ENCODE measurements at places on chromosomes 5 and 9.

DNA sequence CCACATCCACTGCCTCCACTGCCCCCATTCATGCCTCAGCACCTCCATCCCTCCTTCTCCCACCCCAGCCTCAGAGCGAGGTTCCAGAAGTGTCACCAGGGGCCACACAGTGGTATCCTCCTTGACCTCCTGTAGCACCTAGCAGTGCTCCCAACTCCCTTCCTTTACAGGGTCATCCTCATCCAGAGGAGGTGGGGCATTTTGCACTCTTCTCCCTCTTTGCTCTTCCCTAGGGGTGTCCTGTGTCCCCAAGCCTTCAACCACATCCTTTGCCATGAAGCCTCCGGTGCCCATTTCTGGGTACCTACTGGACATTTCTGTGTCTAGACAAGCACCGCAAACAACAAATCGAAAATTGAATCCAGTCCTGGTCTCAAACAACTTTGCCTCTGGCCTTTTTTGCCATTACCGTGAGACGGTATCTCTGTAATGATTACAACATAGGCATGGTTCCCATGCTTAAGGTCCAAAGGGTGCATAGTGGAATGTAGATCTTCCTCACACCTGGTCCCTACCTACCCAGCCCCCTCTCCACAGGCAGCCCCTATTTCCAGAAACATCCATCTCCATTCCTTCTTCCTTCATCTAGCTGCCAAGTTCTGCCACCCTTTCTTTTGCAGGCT lies 17.6 kb downstream of the WWC1 start:
- no peaks in the 10 kb centered on the region for H3K36me3 ChIP-seq
- H3K4me1 ChIP-seq, result no peaks in the 10 kb centered on the region
- H3K4me3 ChIP-seq, result no peak overlapping the region
- H3K27me3 ChIP-seq, result no peaks in the 10 kb centered on the region

DNA sequence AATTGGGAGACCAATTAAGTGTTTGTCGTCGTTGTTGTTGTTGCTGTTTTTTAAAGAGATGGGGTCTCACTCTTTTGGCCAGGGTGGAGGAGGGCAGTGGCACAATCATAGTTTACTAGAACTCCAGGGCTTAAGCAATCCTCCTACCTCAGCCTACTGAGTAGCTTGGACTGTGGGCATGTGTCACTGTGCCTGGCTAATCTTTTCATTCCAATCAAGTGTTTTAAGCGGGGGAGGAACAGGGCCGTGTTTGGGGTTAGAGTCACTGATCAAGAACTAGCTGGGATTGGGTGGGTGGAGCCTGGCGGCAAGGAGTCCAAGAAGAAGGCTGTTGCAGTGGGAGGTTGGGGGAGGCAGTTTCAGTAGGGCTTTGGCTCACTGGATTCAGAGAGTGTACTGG lies 13.8 kb downstream of the SNX30 start:
- no peaks in the 10 kb centered on the region for H3K36me3 ChIP-seq
- no peaks in the 10 kb centered on the region for H3K27me3 ChIP-seq
- H3K4me1 ChIP-seq, result peaks cover 12% of the 10 kb centered on the region
- H3K27ac ChIP-seq, result no peak overlapping the region
- H3K4me3 ChIP-seq, result no peak overlapping the region

DNA sequence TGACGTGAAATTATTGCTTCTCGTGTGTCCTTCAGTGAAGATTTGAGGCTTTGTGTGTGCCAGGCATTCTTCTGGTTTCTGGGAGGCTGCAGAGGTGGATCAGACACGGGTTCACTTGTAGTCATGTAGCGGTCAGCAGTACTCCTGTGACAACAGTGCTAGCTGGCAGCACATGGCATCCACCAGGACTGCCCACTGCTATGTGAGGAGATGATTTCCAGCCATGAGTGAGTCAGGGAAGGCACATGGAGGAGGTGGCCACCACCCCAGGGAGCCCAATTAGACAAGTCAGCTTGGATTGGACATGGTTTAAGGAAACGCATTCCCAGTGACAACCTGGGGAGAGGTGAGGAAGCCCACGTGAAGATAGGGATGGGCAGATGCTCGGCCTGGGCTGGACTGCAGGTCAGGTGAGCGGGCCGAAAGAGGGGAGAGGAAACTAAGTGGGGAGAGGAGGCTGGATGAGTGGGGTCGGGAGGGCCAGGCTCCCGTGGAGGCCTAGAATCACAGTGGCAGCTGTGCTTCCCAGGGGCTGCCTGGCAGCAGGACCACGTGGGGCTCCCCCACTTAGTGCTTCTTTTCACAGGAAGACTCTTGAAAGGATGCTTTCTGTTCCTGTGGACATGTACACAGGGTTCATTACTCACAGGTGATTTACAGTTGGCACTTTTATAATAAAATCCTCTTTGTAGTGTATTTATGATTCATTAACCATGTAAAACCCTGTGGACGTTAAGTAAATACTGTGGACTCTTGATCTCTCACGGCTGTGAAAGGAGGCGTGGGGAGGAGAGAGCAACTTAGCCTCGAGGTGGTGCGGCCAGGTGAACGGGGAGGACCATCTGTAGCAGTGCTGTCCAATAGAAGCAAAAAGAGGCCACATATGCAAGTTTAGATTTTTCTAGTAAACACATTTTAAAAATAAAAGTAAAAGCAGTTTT lies 80.0 kb upstream of the OTULINL start:
- no peaks in the 10 kb centered on the region for H3K4me1 ChIP-seq
- DNase-seq, result no peak
- no peak overlapping the region for H3K27ac ChIP-seq
- peaks cover 61% of the 10 kb centered on the region for H3K36me3 ChIP-seq
- H3K27me3 ChIP-seq, result no peaks in the 10 kb centered on the region
- no peak overlapping the region for H3K4me3 ChIP-seq

- DNase-seq, result no peak
- H3K36me3 ChIP-seq, result no peaks in the 10 kb centered on the region
- H3K27me3 ChIP-seq, result no peaks in the 10 kb centered on the region
- no peaks in the 10 kb centered on the region for H3K4me1 ChIP-seq
These were observed 166.7 kb upstream of the SNX2 start for GRCh38 chr5:122608222-122608621.

GRCh38 chr9:136327304-136327974 lies at the start of gene GPSM1:
Gene GPSM1 (plus strand): TSS chr9:136327539. CDS start chr9:136327696, 157 bp downstream.
- peak within 1 kb of the TSS; percentile 94 for H3K27ac ChIP-seq
- H3K4me1 ChIP-seq, result peaks cover 58% of the 10 kb centered on the region
- no peaks in the 10 kb centered on the region for H3K36me3 ChIP-seq
- peak within 1 kb of the TSS; percentile 71 for H3K4me3 ChIP-seq

DNA sequence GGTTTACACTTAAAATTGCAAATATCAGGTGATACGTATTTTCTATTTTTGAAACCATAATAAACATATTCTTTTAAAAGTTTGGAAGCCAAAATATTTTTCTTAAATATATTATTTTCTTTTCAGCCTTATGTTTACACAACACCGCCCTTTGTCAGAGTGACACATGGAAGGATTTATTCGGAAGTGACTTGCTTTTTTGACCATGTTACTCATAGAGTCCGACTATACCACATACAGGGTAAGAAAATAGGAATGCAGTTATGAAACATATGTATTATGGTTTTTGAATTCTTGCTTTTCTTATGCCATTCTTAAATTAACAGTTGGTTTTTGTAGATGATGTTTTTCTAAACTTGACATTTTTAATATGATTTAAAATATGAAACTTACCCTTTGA lies 133.9 kb downstream of the MAN2A1 start:
- H3K4me3 ChIP-seq, result no peak overlapping the region
- no peaks in the 10 kb centered on the region for H3K27me3 ChIP-seq
- H3K36me3 ChIP-seq, result no peaks in the 10 kb centered on the region
- H3K27ac ChIP-seq, result no peak overlapping the region
- no peak for DNase-seq
- no peaks in the 10 kb centered on the region for H3K4me1 ChIP-seq

DNA sequence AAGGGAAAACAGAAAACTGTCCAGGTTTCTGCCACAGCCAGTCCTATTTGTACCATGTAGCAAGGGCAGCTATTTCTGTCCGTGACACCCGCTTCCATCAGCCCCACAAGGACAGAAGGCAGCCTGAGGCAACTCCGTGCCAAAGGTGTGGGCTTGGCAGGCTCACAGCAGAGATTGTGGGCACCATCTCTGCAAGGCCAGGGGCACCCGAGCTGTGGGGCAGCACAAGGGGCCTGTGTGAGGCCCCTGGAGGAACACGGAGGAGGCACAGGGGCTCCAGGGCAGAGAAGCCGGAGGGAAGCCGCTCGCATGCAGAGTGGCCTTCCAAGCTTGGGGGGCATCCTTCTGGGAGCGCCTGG lies 43.5 kb downstream of the COL23A1 start:
- H3K27ac ChIP-seq, result no peak overlapping the region
- no peak overlapping the region for H3K4me3 ChIP-seq
- DNase-seq, result no peak
- no peaks in the 10 kb centered on the region for H3K27me3 ChIP-seq
- H3K36me3 ChIP-seq, result no peaks in the 10 kb centered on the region
- H3K4me1 ChIP-seq, result no peaks in the 10 kb centered on the region

DNA sequence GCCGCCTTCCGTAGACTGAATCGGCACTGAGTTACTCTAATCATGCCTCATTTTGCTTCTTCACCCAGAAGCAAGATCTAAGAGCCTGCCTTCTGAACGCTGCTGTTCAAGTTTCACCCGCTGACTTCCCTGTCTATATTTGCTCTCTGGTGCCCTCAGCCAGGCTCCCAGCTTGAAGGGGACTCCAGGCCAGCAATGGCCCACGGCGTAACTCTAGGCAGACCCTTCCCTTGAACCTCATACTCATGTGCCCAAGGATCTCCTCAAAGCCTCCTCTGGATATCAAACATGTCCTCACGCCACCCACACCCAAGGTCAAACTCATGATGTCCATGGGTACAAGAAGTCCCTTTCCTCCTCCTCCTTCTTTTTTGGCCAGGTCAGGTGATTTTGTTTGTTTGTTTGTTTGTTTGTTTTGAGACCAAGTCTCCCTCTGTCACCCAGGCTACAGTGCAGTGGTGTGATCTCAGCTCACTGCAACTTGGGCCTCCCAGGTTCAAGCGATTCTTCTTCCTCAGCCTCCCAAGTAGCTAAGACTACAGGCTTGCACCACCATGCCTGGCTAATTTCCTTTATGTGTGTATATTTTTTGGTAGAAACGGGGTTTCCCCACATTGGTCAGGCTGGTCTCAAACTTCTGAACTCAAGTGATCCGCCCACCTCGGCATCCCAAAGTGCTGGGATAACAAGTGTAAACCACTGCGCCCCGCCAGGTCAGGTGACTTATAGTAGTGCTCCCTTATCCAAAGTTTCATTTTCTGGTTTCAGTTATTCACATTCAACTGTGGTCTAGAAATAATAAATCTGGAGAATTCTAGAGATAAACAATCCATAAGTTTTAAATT lies 239.0 kb downstream of the SYK start:
- H3K4me1 ChIP-seq, result peaks cover 41% of the 10 kb centered on the region
- no peaks in the 10 kb centered on the region for H3K36me3 ChIP-seq
- H3K27me3 ChIP-seq, result no peaks in the 10 kb centered on the region

DNA sequence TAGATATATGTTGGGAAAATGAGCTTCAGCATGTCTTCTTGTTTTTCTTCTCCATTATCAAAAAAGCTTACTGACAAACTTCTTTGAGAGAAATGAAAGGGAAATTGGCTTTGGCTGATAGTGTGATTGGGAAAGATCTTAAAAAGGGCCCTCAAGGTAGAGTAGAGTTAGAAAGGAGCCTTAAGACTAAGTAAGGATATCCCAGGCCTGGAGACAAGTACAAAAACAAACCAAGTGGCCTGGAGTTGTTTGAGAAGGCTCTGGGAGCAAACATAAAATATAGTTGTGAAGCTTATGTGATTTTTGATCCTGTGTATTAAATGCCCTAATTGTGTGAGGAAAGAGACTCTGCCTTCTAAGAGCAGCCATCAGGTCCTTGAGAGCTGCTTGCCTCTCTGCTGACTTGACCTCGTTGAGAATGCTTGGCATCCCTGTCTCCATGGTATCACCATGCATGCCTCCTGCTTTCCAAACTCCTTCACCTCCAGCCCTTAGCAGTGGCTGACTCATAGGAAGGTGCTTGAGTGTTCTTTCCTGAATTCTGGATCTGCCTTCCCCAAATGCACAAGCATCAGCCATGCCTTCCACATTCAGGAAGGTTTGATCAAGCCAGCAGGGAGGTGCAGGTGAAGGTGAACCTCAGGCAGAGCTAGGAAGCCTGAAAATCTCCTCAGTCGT lies 78.9 kb downstream of the SMARCA2 start:
- H3K4me1 ChIP-seq, result no peaks in the 10 kb centered on the region
- no peak overlapping the region for H3K27ac ChIP-seq
- H3K4me3 ChIP-seq, result no peak overlapping the region
- H3K27me3 ChIP-seq, result no peaks in the 10 kb centered on the region
- H3K36me3 ChIP-seq, result no peaks in the 10 kb centered on the region
- no peak for DNase-seq

DNA sequence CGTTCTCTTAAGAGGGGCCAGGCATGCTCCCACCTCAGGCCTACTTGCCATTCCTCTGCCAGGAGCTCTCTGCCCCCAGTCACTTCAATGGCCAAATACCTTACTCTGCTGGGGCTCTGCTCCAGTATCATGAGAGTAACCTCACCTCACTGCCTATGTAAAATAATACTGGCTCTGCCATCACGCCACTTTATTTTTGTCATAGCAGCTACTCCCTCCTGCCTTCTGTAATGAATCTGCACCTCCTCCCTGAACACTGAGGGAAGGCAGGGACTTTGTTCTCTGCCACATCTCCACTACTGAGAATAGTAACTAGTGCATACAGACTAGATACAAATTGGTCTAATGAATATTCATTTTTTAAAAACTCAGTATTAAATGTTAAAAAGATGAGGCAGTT lies 33.8 kb downstream of the MACROH2A1 start:
- no peak overlapping the region for H3K27ac ChIP-seq
- no peaks in the 10 kb centered on the region for H3K27me3 ChIP-seq
- H3K4me1 ChIP-seq, result peaks cover 19% of the 10 kb centered on the region
- H3K4me3 ChIP-seq, result no peak overlapping the region
- DNase-seq, result no peak

Measured in vagina (tissue), 2 donors.